Panc1 (cell line): ENCODE measurements at places on chromosomes 13 and 19.

DNA sequence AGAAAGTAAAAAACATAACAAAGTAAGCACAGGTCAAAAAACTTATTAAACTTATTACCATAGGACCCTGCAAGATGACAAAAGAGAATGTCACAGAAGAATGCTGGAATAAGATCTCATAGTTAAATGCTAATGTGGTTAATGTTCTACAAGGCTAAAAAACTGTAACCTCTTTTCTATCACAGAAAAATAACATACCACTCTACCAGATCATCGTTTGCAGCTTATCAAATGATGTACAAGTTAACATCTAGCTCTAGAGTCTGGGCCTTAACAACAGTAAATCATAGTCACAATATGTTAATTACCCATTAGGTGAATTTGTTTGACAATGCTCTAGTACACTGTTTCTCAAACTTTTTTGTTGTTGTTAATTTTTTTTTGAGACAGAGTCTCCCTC, 53.0 kb downstream of the NUFIP1 start:
- no peak for DNase-seq

- no peak for DNase-seq
Observed at GRCh38 chr19:51002542-51003311, 1.3 kb upstream of the KLK8 start.

DNA sequence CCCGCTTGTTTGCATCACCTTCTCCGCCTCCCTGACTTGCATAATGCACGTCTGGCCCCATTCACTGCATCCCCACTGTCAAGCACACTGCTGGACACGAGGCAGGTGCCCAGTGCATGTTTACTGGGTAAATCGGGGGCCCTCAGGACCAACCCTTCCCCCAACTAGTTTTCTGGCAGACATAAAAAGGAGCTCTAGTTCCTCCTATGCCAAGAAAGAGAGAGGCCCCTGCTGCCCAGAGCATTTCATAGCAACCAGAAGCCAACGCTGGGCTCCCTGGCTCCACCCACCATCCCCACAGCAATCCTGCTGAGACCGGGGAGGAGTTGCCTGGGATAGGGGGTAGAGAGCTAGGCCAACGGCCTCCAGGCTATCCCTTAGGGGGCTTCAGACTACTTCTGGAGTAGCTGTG, 23.2 kb downstream of the ANKRD27 start:
- no peak for DNase-seq

DNA sequence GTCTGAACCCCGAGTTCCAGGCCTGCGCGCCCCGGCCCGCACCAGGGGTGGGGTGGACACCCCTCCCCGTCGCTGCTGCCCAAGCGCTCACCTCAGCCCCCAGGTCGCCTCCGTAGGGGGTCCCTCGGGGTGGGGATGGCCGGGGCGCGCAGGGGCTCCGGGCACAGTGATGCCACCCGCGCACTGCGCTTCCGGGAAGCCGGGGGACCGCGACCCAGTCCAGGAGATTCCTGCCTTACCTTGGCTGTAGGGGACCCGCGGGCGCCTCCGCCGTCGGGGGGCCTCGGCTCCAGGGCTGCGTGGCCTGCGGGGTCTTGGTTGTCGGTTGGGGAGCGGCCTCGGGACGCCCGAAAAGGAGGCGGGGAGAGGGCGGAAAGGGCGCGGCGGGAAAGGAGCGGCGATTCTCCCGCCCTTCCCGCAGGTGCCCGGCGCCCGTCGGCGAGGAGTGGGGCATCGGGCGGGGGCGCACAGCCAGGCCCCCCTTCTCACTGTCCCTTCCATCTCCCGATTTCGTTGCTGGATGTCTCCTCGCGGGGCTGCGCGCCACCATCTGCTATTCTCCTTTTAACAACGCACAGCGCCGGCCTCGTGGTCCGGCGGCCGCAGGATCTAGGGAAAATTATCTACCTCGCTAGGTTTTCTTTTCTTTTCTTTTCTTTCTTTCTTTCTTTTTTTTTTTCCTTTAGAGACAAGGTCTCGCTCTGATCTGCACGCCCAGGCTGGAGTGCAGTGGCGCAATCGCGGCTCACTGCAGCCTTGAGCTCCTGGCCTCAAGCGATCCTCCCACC, at the start of gene KEAP1:
KEAP1 (minus strand) TSS at position 355 of the 788 bp plus-strand sequence. CDS start 3,323 bp downstream, outside the sequence.
- no peak for DNase-seq

DNA sequence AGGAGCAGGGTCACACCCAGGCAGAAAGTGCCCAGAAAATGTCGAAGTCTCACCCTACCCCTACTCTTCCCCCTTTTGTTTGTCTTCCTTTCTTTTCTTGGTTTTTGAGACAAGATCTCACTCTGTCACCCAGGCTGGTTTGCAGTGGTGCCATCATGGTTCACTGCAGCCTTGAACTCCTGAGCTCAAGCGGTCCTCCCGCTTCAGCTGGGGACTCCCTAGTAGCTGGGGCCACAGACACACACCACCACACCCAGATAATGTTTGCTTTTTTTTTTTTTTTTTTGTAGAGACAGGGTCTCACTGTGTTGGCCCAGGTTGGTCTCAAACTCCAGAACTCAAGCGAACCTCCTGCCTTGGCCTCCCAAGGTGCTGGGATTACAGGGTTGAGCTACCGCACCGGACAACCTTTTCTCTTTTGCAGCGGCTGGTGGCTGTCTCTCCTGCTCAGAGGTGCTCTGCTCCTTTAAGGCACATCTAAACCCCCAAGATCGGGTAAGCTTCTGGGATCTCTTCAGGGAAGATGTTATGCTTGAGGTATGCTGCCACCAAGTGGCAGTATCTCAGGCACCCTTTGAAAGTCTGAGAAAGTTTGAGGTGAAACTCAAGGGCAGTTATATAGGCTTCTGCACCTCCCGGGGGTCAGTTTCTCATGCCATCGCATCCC, 22.4 kb upstream of the EBI3 start:
- DNase-seq = no peak

DNA sequence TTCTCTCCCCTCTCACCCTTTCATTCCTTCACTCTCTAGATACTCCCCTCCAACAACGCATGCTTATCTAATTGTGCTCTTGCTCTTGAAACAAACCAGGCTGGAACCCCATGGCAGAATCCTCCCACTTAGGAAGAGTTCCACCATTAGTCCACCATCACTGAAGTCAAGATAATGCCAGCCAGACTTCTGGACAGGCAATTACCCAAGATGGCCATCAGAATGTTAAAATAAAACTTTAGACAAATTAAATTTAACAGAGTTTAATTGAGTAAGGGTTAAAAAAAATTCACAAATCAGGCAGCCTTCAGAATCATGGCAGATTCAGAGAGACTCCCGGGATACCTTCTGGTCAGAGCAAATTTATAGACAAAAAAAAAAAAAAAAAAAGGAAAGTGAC, 221.5 kb downstream of the LHFPL6 start:
- DNase-seq = no peak

- DNase-seq = no peak
Observed at GRCh38 chr13:73772449-73773167, 361.6 kb downstream of the KLF12 start.

DNA sequence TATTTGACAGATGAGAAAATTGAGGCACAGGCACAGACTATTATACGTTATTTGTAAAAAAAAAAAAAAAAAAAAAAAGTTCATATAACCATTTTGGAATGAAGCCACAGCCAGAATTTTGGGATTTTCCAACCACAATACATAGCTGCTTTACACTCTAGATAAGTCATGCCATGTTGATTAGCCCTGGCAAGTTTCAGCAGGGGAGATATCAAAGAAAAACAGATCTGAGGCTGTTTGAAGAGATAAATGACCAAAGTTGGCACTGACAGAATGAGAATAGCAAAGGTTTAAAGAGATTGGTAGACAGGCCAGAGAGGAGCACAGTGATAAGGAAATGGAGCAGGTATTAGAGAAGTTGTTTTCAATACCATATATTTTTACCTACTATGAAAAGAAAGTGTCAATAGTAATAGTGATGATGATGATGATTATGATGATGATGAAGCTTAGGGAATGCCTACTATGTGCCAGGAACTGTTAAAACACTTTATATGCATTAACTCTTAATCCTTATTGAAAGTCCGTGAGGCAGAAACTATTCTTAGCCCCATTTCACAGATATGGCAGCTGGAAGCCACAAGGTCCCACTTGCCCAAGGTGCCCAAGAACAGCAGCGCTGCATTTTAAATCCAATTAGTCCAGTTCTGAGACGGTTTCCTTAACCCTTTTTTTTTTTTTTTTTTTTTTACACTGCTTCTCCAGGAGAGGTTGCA, 105.5 kb downstream of the MBNL2 start:
- DNase-seq = no peak

- DNase-seq = no peak
Observed at GRCh38 chr13:59337070-59337469, 826.7 kb downstream of the DIAPH3 start.

DNA sequence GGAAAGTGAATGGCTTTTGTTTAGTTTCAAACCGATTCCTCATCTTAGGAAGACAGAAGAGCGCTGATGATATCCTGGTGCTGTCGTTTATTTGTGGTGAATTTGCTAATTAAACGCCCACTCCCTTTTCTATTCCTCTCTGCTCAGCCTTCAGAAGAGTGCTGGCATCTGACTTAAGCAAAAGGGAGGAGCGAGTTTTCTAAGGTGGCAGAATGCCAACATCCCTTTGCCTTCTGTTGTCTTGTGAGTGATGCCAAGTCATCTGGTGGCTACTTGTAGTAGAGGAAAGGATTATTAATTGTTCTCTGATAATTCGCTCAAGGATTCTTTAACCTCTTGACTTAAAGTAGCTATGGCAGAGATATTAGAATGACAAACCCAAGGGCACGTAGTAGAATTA, 68.1 kb downstream of the ERCC5 start:
- DNase-seq = no peak

- peak; percentile 28 for DNase-seq
Observed at GRCh38 chr19:29771708-29772414, 39.9 kb upstream of the CCNE1 start.

DNA sequence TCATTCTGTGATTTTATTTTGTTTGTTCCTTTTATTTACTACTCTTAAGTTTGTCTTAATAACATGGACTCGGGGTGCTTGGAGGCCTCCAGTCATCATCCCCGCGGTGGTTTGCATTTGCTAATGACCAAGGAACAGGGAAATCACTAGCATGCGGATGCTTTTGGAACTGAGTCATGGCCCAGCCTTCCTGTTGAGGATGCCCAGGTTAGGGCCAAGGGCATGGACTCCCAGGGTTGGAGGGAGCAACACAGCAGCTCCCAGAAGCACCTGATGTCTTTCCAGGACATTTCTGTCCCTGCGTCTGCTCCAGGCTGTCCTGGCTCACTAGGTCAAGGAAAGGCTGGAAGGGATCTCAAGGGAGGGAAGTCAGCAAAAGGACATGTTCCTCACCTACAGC, 423.7 kb upstream of the TSHZ3 start:
- no peak for DNase-seq
